Stimulated activated CD4-positive, alpha-beta T cell treated with anti-CD3 and anti-CD28 coated beads, Interleukin-1b, Interleukin-23, amount 100 ng/mL, for 24 hours (primary cell): ENCODE measurements at places on chromosomes 7 and 10.

DNA sequence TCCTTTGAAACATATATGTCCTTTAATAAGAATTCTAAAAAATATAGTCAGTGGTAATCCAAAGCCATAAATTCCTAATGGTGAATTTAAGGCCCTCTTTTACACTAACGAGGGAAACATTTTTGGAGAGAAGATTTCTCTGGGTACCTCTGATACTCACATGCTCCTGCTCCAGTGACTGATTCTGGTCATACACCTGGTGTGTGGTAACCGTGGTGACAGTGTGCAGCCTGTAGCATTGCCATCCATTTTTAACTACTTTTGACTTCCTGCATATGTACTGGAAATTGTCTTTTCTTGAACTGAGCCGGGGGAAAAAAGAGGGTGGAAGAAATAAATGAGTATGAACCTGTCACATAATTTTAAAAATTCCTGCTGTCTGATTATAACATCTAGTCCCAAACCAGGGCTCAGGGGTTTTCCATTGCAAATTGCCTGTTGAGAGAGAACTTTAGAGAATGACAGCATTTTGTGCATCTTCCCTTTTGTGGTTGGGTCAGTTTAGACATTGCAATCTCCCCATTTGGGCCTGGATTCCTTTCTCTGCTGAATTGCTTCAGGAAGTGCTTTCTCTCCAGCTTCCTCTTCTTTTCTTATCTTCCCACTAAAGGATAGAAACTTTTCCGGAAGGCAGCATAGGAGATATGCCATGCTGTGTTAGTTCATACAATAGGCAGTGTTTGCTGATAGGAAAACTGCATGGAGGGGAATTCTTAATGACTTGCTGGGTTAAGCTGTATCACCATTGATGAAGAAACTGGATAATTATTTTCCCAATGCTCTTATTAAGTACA is 125.5 kb downstream of the GRM3 start:
- DNase-seq, result no peak

DNA sequence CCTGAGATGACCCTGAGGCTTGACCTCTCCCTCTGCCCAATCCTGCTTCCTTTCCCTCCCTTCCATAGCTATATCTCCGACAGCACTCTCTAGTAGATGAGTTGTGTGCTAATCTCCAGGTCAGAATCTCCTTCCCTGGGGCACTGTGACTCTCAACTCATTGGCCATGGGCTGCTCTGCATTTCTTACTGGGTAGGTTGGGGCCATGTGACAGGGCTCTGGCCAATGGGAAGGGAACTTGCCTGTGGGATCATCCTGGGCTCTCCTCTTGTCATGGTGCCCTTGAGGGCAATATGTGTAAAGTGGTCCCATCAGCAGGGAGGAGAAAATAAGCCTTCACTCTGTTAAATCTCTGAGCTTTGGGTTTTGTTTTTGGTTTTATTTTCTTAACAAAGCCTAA is 80.1 kb upstream of the ANKRD1 start:
- DNase-seq, result no peak

DNA sequence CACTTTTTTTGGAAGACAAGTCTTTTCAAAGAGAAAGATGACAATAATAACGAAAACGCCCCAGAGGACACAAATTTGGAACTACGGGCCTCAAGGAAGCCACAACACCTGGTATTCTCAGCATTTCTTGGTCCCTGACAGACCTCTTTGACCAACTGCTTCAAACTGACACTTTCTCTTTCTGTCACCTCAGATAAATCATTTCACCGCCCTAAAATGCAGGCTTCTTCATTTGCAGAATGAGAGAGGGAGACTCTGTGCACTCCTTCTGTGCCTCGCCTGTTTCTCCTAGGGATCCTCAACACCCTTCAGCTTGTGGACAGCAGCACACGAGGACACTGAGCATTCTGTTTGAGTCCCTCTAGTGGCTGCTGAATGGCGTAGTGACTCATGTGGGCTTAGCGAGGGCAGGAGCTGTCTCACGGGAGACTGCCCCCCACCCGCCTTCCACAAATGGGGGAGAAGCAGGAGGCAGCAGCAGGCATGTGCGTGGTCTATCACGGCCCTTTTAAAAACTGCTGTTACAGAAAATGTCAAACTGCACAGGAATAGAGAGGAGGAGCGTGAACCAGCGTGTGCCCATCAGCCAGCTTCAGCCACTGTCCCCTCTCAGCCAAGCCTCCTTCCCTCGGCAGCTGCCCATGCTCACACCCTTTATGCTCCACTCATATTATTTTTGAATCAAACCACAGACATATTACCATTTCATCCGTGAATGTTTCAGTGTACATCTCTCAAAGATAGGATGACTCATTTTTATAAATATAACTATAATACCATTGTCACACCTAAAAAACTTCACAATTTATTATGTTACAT is 41.4 kb downstream of the GSDME start:
- no peak for DNase-seq

- no peak for DNase-seq
Measured at GRCh38 chr7:8433477-8434289, at the start of gene NXPH1. Gene NXPH1, plus strand, starts transcription at chr7:8433609.

GRCh38 chr10:117727421-117727820 is 184.9 kb downstream of the EMX2 start:
- DNase-seq, result no peak

- DNase-seq, result no peak
Measured at GRCh38 chr10:127149501-127150081, 46.8 kb downstream of the INSYN2A start.

DNA sequence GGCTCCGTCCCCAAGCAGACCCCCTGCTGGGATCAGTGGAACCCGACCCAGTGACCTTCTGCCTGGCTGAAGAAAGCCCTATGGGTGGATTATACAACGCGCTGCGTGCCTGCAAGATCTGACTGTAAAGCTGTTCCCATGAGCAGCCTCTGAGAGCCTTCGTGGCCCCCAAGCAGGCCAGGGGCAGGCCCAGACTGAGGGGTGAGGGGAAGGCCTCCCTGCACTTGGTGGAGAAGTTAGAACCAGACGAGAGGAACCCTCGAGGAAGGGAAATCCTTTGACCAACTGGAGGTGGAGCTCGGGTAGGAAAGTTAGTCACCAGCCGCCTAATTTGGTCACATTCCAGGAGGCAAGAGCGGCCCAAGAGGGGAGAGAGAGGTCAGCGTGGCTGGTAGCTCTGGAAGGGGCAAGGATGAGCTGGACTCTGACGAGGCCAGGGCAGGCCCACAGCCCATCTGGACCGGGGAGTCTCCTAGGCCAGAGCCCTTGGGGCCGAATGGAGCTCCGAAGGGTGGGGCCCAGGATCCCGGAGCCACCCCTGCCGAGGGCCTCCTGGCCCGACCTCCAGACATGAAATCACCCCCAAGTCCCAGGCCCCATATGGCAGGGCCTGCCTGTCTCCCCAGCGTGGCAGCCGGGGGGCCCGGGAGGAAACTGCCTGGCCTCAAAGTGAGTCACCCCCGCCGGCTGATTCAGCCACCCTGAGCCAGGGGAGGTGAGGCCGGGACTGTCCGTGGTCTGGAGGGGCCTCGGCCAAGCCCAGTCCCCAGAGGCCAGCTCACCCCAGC is 23.3 kb upstream of the PDGFA start:
- DNase-seq, result no peak

- DNase-seq, result no peak
Measured at GRCh38 chr7:14233868-14234369, 244.5 kb upstream of the ETV1 start.

- DNase-seq, result no peak
Measured at GRCh38 chr7:37231613-37232012, 217.1 kb downstream of the ELMO1 start.

- no peak for DNase-seq
Measured at GRCh38 chr10:18216482-18216881, 76.3 kb downstream of the CACNB2 start.

DNA sequence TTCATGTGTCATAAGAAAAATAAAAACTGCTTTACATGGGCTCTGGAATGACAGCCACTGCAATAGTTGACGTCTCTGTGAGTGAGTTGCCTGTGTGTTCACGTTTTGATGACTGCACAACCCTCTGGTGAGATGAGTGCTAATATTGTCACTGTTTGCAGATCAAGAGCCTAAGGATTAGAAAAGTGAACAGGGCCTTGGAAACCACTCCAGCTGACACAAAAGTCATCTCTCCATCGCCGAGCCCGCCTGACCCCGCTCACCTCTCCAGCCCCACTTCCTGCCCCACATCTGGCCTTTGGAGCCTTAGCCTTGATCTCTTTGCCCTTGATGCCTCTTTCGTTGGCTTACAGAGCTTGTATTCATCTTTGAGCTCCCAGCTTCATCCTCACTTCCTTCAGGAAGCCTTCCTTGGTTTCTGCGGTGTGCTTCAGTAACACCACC is 351.7 kb downstream of the TCERG1L start:
- DNase-seq, result no peak

- DNase-seq, result no peak
Measured at GRCh38 chr7:14639329-14639728, 263.2 kb downstream of the DGKB start.

GRCh38 chr7:132708470-132708869 is 132.2 kb upstream of the PLXNA4 start:
- no peak for DNase-seq

DNA sequence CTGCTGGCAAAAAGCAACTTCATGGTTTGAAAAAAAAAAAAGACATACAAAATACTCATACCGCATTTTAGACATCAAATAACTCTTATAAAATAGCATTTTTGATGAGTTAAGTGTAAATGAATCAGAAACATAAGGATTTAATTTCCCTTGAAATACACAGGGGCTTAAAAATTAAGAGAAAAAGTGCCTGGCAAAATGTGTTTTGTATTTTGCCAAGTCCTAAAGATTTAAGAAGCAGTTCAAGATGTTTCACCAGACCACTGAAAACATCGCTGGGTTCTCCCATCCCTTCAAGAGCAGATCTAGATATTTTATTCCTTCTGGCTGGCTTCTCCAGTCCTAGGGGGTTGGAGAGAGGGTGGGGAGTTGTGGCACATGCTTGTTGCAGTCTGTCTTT is 396.4 kb downstream of the INHBA start:
- no peak for DNase-seq

GRCh38 chr7:152660021-152660420 is 15.9 kb downstream of the XRCC2 start:
- no peak for DNase-seq

- no peak for DNase-seq
Measured at GRCh38 chr10:122774231-122774630, 71.4 kb downstream of the CUZD1 start.

DNA sequence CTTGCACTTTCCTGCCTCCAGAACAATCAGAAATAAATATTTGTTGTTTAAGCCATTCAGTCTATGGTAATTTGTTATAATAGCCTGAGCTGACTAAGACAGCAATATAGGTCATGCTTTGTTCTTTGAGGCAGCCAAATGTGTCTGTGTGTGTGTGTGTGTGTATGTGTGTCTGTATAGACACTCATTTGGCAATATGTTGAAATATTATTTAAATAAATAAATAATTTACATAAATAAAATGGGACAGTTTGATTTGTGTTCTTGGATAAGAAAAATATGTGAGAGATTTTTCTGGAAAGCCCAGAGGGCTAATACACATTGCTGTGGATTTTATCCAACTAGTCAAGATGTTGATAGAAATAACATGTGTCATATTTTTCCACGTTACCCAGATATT is 140.2 kb downstream of the PTN start:
- no peak for DNase-seq

DNA sequence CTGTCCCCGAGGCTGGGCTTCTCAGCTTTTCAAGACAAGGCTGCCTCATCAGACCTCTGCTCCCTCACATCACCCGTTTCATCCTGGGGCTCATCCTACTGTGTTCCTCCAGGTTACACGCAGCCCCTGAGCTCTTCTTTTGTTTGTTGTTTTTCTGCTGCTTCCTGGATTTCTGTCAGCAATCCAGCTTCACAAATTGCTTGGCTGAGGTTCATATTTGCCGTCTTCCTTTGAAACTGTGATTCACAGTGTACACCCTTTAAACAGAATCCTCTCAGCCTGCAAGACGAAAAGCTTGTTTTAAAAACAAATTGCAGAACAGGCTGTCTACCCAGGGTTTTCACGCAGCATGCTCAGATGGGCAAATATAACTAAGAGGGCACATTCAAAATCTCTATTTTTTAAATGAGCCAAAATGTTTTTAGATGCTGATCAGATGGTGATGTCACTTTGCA is 39.1 kb upstream of the PARD3 start:
- no peak for DNase-seq

DNA sequence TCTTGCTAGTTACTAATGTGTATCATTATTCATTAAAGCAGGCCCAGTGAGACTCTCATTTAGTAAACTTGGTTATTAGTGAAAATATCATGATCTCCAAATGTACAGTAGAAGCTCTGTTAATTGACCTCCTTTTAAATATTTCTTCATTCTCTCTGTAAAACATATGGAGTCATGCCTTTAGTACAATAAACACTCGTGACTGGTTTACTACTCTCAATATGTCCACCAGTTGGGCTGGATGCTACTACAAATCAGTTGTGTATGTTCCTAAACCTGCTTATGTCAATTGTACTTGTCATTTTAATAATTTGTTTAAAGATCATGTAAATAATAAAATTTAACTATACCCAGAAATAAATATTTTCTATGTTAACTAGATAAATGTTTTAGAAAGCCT is 68.6 kb upstream of the COMTD1 start:
- DNase-seq, result no peak

DNA sequence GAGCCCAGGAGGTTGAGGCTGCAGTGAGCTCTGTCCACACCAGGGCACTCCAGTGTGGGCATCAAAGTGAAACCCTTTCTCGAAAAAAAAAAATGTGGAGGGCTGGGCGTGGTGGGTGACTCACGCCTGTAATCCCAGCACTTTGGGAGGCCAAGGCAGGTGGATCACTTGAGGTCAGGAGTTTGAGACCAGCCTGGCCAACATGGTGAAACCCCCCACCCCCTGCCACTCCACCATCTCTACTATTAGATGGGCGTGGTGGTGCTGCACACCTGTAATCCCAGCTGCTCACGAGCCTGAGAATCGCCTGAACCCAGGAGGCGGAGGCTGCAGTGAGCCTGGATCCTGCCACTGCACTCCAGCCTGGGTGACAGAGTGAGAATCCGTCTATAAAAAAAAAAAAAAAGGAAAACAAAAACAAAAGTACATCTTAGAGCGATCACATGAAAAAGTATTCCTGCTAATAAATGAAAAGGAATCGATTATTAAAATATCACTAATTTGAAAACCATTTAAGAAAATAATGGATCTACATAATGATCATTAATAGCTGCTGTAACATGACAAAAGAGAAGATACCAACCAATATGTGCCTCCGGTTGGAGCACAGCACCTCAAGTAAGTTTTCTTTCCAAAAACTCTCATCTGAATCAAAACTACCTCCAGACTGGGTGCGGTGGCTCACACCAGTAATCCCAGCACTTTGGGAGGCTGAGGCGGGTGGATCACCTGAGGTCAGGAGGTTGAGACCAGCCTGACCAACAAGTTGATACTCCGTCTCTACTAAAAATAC is 4.9 kb downstream of the HNRNPF start:
- no peak for DNase-seq
